ENCODE measurements at places on chromosomes 2 and 18.

- DNase-seq, result no peak
These were observed 20.3 kb downstream of the SALL3 start for GRCh38 chr18:78999939-79000338.

DNA sequence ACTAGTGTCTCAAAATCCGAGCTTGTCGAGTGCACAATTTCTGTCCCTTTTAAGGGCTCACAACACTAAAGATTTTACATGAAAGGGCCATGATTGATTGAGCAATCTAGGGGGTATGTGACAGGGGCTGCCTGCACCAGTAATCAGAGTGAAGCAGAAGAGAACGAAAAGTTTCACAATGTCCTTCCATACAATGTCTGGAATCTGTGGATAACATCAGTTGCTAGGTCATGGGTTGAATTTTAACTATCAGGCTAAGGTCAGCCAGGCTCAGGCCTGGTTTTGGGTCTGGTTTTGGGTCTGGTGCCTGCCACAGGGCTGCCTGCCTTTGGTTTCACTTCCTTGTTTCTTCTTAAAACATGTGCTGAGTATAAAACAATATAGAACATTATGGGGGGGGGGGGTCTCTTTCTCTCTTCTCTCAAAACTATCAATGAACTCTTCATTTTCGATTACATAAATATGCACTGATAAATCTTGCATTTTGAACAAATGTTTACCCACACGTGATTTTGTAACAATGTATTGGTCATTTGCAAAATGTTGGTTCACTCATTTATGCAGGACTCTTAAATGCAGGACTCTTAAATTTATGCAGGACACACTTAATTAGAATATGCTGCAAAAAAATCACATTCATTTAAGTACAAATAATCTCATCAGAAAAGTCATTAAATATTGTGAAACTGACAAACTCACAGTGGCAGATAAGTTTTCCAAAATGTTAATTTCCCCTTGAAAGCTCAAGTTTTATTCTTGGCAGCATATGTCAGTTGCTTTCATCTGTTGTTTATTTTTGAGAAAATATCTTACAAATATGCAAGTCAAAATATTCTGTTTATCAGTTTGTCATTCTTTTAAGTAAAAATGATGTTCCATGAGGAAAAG is 290.5 kb upstream of the KYNU start:
- no peak for DNase-seq

GRCh38 chr2:100174026-100174431 is 31.6 kb upstream of the AFF3 start:
- DNase-seq, result no peak

DNA sequence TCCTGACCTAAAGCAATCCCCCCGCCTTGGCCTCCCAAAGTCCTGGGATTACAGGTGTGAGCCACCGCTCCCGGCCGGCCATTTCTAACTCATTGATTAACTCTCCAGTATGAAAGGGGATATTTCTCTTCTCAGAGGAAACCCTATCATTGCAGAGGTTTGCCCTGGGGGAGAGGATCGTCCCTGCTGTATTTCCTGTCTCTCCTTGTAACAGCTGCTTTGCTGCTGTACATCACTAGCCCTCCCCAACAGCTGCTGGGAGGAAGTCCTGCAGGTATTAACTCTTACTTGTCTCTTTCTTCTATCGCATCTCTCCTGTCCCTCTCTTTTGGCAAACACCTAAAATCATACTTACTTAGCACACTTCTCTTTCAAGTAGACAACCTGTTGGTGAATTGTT is 219.0 kb upstream of the DSEL start:
- no peak for DNase-seq

- DNase-seq, result no peak
These were observed 140.5 kb downstream of the LRP2 start for GRCh38 chr2:169221745-169222369.

DNA sequence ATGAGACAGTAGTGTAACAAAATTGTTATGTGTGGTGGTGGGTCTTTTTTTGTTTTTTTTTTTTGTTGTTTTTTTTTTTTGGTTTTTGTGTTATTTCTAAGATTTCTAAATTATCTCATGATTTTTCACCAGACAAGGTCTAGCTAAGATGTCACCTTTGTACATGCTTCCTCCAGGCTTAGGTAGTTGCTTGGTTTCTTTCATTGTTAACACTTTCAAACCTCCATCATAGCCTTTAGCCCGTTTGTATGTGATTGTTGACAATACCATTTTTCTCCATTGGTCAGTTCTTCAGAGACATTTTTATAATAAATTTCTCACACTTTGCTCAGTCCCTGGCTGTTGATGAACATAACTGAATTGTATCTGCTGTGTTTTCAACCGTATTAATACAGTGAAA is 2.2 kb downstream of the RELCH start:
- DNase-seq, result no peak

DNA sequence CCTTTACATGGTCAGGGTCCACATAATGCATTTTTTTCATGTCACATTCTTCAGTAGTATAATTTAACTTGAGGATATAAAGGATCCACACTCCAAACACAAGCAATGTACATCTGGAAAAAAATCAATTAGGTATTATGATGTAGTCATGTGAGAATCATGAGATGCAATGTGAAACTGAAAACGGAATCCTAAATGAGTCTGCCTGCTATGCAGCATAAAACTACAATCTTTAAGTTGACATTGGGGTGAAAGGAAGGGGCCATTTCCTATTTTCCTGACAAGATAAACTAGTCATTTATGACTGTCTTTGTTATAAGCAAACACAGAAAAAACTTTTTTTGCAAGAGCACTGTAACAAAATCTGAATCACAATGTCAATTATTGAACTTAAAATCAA is 27.6 kb downstream of the ST3GAL5 start:
- DNase-seq, result no peak

DNA sequence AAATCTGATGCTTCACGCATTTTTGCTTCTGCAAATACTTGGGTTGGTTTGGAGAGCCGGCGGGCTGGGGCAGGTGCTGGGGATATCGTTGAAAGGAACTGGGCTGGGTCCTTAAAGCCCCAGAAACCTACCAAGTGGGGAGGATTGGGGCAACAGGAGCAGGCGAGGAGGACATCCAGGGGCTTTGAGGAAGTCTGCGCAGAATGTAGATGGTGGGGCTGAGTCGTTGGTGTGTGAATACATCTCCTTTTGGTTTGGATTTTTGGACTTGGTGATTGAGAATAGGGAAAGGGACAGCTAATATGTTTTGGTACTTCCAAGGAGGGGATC is 1.1 kb downstream of the DCC start:
- DNase-seq, result no peak

DNA sequence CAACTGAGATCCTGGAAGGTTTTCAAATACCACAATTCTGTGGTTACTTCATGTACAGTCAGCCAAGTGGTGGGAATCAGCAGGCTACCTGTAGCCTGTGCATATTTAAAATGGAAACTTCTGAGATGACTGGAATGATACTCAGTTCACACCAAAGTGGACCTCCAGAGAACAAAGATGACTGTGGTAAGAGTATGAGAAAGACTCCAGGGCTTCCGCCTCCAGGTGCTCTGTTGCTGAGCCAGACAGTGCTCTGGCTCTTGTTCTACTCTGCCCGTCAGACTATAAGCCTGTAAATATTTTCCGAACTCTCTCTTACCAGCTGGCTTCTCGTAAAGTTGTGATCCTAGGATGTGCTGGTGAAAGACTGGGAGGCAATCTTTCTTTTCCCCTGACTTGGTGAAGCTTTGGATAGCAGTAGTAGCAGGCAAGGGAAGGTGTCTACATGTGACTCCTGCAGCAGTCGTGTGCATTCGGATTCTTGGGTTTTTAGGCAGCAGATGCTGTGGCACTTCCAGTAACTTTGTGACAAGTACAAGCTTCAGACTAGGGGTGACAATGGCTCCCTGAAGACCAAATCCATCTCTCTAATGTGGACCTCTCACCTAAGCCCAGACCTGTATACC is 23.1 kb downstream of the ST3GAL5 start:
- no peak for DNase-seq

GRCh38 chr2:102735416-102736109 is 26.3 kb upstream of the TMEM182 start:
- no peak for DNase-seq

DNA sequence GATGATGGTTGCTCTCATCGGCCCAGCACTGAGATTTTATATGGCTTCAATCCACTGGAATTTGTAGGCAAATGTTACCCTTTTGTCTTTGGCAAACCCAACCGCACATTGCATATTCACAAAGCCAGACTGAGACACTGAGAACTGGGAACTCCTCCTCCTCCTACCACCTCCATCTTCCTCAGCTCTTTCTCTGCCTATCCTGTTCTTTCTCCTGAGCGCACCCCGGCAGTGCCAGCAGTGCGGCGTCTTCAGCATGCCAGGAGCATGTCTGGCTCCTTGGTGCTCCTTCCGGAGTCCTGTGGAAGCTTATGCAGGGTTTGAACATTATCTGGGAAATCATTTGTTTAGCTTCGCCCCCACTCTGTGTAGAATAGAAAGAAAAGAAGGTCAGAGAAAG is 50.8 kb downstream of the TRIB2 start:
- no peak for DNase-seq

GRCh38 chr2:55490554-55490953 is 29.0 kb upstream of the CFAP36 start:
- no peak for DNase-seq

DNA sequence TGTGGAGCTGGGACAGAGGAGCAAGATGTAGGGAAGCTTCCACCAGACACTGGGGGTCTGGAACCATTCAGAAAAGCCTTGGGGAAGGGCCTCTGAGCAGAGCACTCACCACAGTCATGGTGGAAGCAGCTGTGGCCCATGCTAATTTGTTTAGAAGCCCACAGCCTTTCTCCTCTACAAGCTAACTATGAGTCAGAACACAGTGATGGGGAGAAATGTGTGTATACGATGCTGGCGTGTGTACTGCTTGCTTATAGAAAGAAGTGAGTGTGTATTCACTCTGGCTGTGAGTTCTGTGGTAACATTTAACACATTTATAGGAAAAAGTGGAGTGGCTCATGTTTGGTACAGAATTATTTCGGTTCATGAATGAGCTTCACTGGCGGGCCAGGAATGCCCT is 157.0 kb upstream of the ACAA2 start:
- no peak for DNase-seq

DNA sequence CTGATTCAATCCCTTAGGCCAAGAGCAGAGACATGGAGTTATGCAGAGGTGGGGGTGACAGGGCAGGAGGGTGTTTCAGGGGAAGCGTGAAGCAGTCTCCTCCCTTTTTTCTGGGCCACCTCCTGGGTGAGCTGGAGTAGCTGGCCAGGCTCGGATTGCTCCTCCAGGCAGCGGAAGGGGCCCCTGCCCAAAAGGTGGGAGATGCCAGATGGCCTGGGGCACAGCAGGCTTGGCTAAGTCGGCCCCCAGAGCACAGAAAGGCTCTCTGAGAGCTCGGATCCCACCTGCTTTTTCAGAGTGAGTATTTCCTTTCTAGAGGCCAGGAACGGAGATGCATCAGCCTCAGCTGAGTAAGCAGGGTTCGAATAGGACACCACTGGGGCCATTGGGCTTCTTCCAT is 196.9 kb downstream of the ANKRD30B start:
- DNase-seq, result no peak

- no peak for DNase-seq
These were observed 71.4 kb downstream of the KLHL29 start for GRCh38 chr2:23456396-23456795.
